ENCODE measurements at places on chromosomes 6 and 20.

GRCh38 chr6:157187182-157188083 lies 135.9 kb downstream of the TMEM242 start:
- no peak for DNase-seq

GRCh38 chr6:159085396-159085895 lies 40.7 kb upstream of the TAGAP start:
- DNase-seq, result no peak

GRCh38 chr6:144049386-144049785 lies 41.3 kb upstream of the PLAGL1 start:
- DNase-seq, result no peak

DNA sequence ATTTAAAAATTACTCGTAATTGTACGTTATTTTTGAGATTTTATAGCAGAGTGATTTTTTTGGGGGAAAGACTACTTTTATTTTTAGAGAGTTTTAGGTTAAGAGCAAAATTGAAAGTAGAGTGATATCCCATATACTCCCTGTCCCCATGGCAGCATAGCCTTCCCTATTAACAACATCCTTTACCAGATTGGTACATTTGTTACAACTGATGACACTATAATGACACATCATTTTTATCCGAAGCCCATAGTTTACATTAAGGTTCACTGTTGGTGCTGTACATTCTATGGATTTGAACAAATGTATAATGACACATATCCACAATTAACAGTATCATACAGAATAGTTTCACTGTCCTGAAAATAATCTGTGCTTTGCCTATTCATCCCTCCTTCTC lies 1126.4 kb upstream of the CITED2 start:
- no peak for DNase-seq

DNA sequence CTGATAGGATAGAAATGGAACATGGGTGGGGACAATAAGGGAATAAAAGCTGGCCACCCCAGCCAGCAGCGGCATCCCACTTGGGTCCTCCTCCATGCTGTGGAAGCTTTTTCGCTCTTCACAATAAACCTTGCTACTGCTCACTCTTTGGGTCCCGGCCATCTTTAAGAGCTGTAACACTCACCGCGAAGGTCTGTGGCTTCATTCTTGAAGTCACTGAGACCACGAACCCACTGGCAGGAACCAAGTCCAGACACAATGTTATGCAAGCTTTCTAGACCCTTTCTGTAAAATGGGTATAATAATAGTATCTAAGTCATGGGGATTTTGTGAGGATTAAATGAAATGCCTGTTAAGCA lies 48.9 kb upstream of the EZR start:
- DNase-seq, result no peak

GRCh38 chr6:110233770-110234374 lies 53.6 kb downstream of the CDC40 start:
- DNase-seq, result peak; percentile 70

GRCh38 chr6:144753023-144753705 lies 468.0 kb downstream of the UTRN start:
- DNase-seq, result peak; percentile 3

DNA sequence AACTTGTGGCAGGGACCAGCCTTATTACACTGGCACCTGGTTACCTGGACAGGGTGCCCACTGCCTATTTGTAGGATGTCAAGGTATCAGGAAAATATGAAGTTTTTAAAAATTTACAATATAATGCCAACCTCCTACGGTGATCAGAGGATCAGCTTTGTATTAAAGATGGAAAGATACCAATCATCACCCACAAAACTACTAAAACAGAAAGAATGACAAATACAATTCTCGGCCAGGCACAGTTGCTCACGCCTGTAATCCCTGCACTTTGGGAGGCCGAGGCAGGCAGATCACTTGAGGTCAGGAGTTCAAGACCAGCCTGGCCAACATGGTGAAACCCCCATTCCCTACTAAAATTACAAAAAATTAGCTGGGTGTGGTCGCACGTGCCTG lies 18.4 kb upstream of the PRND start:
- no peak for DNase-seq

- no peak for DNase-seq
Observed at GRCh38 chr20:22418738-22419137, 165.6 kb downstream of the FOXA2 start.

GRCh38 chr6:39211183-39211582 lies 18.1 kb downstream of the KCNK5 start:
- no peak for DNase-seq

DNA sequence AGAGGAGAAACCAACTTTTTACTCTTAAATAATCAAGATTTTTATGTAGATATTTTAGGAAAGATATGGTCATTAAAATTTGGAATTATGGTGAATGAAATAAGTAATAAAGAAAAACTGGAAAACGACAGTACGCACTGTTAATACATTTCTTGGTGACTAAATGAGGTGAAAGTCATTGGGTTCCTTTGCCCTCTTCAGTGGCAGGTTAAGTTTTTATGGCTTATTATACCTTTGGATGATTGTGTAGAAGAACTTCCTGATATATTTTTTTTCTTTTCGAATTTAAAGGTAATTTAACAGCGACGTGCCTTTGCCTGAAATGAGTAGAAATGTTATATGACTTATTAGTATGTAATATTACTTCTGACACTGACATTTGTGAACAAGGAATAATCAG lies 43.4 kb downstream of the FOXO3 start:
- no peak for DNase-seq

DNA sequence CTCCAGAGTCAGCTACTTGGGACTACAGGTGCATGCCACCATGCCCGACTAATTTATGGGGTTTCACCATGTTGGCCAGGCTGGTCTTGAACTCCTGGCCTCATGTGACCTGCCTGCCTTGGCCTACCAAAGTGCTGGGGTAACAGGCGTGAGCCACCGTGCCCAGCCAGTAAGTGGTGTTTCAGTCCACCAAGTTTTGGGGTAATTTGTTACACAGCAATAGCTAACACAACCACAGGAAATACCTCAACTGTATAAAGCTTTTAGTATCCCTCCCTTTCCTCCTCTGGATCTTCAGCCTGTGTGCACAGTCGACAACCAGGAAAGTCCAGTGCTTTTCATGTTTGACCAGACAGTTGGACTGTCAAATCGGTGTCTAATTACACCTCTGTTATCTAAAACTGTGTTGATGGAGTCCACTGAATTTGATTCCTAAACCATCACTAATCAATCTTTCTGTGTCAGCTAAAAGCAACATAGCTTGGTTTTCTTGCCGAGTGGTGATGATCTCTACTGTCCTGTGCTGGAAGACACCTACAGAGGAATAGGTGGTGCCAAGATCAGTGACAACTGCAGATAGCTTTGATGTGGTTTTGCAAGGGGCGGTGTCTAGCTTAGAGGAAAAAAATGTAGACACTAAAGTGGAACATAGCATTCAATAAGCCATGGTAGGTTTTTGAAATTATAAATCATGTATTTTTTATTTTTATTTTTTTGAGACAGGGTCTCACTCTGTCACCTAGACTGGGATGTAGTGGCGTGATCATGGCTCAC lies 22.2 kb upstream of the ZBTB2 start:
- DNase-seq, result no peak

GRCh38 chr6:10268111-10268510 lies 146.8 kb downstream of the TFAP2A start:
- DNase-seq, result no peak

DNA sequence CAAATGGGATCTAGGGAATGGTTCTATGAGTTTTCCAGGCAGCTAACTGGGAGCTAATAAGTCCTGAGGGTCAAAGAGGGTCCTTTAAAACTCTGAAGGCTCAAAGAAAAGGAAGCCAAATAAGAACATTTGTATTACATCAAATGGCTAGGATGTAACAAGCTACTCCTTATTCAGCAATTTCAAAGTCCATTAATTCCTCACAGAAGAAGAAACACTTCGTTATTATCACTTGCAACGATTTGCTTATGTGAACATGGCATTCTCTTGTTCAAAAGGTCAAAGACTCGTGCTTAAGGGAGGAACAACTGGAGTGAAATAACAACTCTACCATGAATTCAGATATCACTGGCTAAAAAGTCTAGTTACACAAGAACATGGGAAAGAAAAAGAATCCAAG lies 70.8 kb upstream of the FBXO30 start:
- no peak for DNase-seq

DNA sequence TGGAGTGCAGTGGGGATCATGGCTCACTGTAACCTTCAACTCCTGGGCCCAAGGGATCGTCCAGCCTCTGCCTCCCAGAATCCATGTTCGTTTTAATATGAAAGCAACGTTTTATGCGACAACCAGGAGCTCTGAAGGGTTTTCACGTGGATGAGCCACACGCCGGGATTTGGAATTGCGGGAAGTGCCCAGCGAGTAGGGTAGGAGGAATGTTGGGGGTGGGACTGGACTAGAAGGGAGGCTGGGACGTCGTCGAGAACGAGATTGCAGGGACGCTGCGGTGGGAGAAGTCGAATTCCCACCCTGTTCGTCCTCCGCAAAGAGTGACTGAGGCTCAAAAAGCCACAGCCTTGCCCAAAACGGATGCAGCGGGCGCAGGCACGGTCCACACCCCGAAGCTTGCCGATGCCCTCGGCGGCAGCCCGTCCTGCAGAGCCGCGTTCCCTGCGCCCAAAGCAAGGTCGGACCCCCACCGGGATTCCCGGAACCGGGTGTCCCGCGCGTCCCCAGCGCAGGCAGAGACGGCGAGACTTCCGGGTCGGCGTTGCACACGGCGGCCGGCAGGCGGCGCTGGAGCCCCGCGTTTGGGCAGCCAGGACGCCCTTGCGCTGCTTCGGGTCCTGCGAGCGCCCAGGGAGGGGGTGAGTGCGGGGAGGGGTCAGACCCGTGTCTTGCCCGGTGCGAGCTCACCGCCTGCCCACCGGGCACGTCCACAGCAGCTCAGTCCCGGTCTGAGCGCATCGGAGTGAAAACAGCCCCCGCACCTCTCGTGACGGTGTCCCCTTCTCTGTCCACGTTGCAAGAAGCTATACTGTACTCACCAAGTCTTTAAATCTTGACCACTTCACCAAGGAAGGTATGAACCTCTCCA lies 87.8 kb downstream of the DHX35 start:
- peak; percentile 80 for DNase-seq

GRCh38 chr6:120604510-120604909 lies 729.8 kb downstream of the TBC1D32 start:
- no peak for DNase-seq

DNA sequence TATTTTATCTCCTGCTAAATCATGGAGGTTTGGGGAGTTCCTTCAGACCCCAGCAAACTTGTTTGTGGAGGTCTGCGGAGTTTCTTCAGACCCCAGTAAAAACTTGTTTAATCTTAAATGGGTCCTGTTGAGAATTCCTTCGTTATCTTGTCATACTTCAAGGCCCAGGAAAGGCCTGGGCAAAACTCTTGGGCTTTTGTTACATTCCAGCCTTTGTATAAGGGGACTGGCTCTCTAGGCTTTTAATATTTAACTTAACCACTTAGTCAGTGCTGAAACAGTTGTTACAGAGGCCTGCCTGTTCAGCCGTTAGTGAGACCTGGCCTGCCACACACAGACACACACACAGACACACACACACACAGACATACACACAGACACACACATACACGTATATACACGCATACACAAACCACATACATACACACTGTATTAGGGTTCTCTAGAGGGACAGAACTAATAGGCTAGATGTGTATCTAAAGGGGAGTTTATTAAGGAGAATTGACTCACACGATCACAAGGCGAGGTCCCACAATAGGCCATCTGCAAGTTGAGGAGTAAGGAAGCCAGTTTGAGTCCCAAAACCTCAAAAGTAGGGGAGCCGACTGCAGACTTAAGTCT lies 21.3 kb upstream of the CST3 start:
- no peak for DNase-seq

DNA sequence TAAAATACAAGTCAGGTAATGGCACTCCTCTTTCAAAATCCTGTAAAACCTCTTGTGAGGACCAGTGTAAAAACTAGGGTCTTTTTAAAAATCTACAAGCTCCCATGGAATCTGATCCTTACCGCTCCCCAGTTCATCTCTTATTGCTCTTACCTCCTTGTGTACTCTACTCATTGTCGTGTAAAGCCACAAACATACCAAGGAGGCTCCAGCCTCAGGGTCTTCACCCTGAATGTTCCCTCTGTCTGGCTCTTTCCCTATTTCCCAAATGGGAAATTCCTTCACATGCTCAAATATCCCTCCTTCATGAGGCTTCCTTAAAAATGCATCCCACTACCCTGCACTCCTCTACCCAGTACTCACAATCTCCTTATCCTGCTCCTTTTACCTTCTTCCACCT lies 67.1 kb downstream of the TASP1 start:
- DNase-seq, result no peak

DNA sequence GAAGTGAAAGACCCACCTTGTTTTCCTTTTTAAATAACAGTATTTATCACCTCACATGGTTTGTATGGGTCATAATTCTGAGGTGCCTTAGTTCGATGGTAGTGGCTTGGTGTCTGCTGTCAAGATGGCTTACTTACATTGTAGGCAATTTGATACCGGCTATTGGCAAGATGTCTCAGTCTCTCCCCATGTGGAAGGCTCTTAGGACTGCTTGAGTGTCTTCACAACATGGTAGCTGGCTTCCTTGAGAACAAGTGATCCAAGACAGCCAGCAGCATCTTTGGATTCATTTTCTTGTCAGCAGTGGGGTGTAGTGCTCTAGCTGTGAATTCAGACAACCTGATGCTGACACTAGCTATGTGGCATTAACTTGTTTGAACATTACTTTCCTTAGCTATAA lies 70.1 kb downstream of the CBFA2T2 start:
- no peak for DNase-seq

GRCh38 chr6:22113026-22113766 lies 183.6 kb downstream of the PRL start:
- DNase-seq, result no peak

GRCh38 chr6:18218233-18218632 lies 46.1 kb downstream of the DEK start:
- DNase-seq, result no peak

- DNase-seq, result no peak
Observed at GRCh38 chr6:111208933-111209332, 121.6 kb downstream of the SLC16A10 start.

- DNase-seq, result no peak
Observed at GRCh38 chr6:28161410-28162079, 19.9 kb downstream of the ZKSCAN8 start.

- DNase-seq, result no peak
Observed at GRCh38 chr6:3226042-3226441, 1.4 kb downstream of the TUBB2B start.

All from NAMALWA (cell line).